ENCODE measurements at places on chromosomes 16 and 17. TPM values are rescaled to one million over a fixed set of nuclear protein-coding genes. Genes with fewer than 3 reads are reported as not detected.

GFAP gene
- not detected for total RNA-seq

DNA sequence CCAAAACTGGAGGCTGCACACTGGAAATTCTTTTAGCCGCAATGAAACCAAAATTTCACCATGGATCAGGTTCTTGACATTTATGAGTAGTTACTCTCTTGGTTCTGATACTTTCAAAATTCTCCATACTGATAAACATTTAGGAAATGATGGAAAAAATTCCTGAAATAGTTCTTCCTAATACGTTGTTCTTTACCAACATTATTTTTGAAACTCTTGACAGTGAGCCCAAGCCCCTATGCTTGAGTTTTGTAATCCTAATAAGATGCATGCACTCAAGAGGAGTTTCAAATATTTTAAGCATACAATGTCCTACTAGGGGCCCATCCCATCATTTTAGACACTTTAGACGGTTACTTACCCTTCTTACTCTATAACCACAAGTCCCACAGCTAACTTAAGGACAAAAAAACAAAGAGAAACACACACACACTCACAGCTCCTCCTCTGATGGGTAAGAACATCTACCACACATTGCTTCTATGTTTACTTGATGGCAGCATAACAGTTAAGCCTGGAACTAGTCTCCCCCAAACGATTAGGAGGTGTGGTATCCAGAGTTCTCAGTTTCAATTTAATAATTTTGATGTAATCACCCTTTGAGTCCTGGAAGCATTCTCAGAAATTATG is 3.7 kb downstream of the VEZF1 start:
- DNase-seq: no peak

GRCh38 chr17:29563816-29564215 is 3.0 kb downstream of the ABHD15 start:
- DNase-seq: no peak

- DNase-seq: no peak
Measured at GRCh38 chr16:56424791-56425438, 430 bp downstream of the AMFR start.

GRCh38 chr17:35900280-35900679 is 20.1 kb upstream of the CCL5 start:
- DNase-seq: no peak

DNA sequence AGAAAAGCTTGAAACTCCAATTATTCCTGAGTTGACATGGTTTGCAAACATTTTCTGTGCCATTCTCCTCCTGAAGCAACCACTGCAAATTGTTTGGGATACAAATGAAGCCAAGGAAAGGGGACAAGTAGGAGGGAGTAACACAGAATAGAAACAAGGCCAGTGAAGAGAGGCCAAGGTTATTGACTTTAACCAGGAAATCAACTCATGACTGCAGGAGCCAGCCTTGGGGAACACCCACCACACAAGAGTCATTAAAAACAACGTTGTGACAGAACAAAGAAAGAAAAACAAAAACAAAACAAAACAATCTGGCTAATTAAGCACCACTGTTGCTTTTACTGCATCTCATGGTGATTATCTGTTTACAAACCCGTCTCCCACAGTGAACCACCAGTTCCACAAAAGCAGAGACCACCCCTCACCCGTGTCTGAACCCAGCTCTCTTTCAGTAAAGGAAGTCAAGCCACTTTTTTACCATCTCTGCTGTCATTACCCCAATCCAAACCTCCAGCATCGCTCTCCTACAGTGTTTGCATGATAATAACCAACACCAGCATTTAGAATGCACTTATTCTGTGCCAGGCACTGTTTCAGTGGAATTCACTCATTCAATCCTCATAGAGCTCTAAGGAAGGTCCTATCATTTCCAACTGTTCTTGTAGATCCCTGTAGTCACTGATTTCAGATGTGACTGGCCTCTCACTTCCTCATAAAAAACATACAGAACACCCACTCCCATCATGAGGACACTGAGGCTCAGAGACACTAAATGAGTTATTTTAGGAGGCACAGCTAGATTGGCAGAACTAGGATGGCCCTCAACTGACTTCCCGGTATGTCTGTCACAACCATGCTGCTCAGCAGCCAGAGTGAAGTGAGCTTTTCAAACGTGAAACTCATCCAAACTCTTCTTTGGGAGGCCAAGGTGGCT is 2.0 kb downstream of the ZDHHC1 start:
- no peak for DNase-seq

DNA sequence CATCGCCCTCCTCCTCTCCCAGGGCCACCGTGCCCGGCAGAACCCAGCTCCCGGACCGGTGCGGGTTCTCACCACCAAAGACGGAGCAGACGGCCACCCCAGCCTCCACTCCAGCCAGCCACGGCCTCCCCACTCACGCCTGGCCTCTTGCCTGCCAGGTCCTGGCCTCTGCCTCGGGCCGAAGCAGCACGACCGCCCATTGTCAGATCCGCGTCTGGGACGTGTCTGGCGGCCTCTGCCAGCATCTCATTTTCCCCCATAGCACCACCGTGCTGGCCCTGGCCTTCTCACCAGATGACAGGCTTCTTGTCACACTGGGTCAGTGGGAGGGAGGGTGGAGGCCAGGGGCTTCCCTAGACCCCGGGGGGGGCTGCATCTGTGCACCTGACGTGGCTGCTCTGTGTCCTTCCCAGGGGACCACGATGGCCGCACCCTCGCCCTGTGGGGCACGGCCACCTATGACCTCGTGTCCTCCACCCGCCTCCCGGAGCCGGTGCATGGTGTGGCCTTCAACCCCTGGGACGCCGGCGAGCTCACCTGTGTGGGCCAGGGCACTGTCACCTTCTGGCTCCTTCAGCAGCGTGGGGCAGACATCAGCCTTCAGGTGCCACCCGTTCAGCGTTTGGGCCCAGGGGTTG is 6.6 kb upstream of the RHOT2 start:
- DNase-seq: no peak

ETV4 gene
- total RNA-seq: 4.4 TPM

GRCh38 chr17:61579961-61580360 is 11.1 kb downstream of the NACA2 start:
- DNase-seq: no peak

SDK2 gene
- not detected for total RNA-seq

DNA sequence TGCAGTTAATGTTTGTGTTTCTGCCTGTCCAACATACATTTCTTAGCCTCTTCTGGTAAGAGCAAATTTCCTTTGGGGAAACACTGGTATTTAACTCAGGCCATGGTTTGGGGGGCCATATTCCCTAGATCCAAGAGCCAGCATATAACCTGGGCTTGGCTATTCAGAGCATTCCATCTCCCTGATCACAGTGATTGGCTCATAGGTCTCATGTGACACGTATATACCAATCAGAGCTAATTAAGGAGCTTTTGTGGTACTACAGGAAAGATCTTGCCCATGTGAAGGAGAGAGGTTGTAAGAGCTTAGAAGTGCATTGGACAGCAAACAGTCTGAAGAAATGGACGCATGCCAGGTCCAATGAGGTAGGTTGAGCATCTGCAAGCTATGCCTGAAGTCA is 33.4 kb upstream of the GPR139 start:
- DNase-seq: no peak
